Fibroblast of the conjunctiva (primary cell): ENCODE measurements at places on chromosomes 16 and 17.
A peak's percentile ranks its signal among the peaks of the same experiment; 100 is the strongest.

DNA sequence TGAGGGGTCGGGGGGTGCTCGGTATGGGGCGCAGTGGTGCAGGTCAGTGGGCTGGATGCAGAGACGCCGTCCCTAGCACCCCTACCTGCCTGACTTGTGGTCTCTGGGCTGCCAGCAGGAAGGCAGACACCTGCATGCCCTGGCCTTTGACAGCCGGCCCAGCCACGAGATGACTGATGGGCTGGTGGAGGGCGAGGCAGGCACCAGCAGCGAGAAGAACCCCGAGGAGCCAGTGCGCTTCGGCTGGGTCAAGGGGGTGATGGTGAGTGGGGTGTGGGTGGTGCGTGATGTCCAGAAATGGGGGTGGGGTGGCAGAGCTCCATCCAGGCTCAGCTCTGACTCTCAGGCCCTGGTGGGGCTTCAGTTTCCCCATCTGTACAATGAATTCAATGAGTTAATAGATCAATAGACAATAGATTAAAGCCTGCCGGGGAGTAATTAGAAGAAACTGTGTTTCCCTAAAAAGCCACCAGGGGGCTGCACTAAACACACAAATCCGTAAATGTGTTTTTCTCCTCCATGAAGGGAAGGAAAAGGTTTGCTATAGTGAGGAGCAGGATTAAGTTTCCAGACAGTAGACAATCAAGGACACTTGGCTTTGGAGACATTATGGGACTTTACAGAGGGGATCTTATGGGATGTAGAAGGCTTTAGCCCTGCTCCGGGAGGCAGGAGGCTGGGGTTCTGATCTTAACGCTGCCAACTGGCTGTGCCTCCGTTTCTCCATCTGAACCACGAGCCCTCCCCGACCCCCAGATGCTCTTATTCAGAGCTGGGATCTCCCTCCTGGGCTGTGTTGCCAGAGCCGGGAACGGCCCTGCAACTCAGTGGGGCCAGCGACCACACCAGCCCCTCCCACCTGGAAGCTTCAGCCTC lies 2.2 kb downstream of the SLC12A3 start:
- peak; percentile 57 for DNase-seq

DNA sequence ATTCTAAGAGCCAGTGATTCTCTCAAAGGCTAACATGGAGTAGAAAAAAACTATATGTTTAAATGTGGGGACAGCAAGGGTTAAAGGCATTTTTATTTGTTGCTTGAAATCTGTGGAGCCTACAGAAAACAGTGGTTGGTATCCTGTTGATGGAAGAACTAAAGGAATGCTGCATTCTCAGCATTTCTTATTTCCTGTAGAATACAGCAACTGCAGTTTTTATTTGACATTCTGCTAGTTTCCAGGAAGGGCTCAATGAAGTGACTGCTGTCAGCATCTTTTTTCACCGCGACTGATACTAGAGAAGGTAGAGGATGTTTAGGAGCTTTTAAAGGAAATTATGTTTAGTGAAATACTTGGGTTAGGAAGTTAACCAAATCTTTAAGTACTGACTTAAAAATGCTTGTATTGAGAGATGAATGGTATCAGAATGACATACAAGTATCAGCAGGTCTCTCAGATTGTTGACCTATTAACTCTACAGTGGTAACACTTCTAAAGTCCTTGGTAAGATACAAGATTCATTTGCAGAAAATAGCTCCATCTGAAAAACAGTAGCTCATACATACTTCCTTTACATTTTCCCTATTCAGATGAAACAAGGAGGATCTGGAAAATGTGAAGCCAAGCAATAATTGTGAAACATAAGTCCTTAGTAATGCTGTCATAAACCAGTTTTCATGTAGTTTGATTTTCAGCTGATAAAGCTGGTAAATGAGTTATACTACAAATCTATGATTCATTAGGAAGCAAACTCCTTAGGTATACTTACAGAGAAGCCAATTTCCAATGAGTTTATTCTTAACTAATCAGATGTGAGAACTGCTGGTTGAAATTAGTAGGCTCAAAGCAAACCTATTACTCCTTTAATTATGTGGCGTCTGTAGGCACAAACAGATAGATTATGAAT lies 15.2 kb downstream of the CLTC start:
- no peak for DNase-seq

DNA sequence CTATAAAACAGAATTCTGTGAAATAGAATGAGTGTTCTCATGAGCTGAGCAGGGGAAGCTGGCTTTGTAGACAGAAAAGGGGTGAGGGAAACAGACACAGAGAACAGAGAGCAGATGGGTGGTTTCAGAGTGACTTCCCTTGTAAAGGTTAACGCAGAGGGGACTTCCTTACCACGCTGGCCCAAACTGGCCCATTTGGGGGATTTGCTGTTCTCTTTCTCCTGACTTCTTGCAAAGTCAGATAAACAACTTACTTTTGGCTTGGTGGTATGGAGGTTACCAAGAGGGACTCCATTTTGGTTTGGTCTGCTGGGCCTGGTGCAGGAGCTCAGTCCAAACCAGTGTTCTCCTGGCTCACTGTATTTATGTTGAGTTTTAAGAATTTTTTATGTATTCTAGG lies 48.4 kb downstream of the SEC14L1 start:
- no peak for DNase-seq

- no peak for DNase-seq
Observed at GRCh38 chr16:83328936-83329335, 478.8 kb upstream of the HSBP1 start.

DNA sequence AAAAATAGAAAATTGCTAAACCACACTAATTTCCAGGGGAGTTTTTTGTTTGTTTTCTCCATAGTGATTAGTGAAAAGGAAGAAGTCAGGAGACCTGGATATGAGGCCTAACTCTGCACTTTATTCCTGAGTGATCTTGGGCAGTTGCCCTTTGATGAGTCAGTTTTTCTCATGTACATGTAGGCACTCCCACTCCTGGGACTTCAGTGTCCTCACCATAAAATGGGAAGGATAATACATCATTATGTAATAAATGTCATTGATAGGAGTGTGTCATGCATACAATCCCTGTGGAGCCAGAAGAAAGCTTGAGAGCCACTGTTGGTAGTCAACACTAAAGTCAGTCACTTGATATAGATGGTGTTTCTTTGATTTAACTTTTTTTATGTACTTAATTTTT lies 32.5 kb downstream of the WIPF2 start:
- DNase-seq = peak; percentile 59

DNA sequence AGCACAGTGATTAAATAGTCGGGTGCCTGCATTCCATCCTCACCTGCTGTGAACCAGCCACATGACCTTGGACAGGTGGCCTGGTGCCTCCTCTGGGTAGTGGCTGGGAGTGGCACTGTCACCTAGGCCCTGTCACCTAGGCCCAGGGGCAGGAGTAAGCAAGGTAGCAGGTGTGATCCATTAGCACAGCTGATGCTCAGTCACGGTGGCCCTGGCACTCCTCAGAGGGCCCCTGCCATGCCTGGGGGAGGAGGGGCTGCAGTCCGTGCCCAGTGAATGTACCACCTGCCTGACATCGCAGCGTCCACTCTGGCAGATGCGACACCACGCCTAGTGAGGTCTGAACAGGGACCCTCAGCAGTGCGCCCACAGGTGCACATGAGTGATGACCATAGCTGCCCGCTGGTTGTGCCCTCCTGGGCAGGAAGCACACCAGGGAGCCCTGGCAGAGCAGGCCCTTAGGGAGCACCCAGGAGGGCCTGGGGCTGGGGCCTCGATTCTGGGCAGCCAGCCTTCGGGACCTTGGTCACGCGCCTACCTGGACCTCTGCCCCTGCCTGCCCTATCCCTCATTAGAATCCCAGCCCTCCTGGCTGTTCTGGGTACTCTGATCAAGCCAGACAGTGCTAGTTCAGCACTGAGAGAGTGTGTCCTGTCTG lies 33.1 kb upstream of the CRISPLD2 start:
- DNase-seq = no peak

GRCh38 chr17:37447641-37448040 lies 41.0 kb downstream of the TADA2A start:
- DNase-seq = no peak

- DNase-seq = no peak
Observed at GRCh38 chr16:4908854-4909401, 28.0 kb downstream of the PPL start.

- DNase-seq = peak; percentile 91
Observed at GRCh38 chr16:14486520-14487303, 143.3 kb downstream of the PARN start.

GRCh38 chr17:81456091-81456490 lies 56.5 kb downstream of the ACTG1 start:
- DNase-seq = no peak

DNA sequence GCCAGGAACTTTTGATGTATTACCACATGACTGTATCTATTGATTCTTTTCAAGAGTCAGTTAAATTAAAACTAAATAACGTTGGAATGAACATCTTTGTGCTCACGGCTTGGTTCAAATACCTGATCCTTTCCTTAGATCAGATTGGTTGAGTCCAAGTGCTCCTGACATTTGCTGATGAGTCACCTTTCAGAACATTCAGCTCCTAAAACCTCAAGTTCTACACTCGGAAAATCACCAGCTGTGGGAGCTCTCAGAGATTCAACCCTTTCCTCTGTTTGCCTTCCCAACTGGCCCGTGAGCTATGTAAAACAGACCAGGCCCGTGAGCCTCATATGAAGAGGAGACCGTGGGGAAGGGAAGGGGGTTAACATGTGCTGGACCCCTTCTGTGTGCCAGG lies 68.1 kb downstream of the RTN4RL1 start:
- no peak for DNase-seq

DNA sequence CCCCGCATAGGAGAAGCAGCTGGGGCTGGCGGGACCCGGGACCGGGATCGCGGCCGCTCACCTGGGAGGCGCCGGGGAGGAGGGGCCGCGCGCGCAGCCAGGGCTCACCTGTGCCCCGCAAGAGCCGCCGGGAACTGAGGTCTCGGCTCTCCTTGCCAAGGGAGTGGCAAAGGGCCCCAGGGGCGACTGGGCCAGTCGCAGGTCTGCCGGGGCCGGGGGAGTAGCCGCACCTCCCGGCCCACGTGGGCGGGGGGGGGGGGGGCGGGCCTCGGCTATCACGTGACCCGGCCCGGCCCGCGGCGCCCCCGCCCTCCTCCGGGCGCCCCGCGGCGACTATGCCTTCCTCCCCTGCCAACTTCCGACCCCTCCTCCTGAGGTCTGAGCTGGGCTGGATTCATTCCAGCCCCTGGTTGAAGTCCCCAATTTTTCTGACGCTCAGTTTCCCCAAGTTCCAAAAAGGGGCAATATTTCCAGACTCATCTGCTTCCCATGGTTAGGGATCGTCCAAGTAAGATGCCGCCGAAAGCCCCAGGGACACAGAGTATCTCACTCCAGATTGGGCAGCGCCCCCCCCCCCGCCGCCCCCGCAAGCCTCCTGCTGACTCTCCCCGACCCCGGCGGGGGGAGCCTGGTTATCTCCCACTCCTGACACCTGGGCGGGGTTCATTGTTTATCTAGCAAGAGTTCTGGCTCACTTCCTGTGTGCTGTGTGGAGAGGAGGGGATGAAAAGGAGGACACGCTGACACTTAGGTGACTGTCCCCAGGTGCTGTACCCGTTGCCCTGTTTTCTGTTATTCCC lies at the start of gene TMC6:
Gene TMC6 (minus strand): TSS at position 205 of the 800 bp plus-strand sequence. CDS start 1,923 bp downstream, outside the sequence.
- no peak for DNase-seq

- no peak for DNase-seq
Observed at GRCh38 chr16:82059161-82059982, 24.3 kb downstream of the HSD17B2 start.

DNA sequence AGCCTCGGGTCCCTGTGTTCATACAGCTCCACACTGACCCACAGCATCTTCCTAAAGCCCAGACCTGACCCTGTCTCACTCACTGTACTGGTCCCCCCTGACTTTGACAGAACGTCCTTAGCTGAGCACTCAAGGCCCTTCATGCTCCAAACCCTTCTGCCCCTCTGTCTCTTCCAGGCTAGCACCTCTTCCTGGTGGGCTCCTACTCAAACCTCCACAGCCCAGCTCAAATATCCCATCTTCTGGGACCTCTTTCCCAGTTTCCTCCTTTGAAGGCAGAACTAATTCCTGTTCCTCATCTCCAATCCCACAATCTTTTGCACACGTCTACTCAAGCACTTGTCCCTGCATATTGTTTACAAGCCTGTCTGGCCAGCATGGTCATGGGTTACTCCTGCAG lies 8.8 kb downstream of the GRIN2C start:
- DNase-seq = no peak
